Smooth muscle cell of the coronary artery (primary cell): ENCODE measurements at places on chromosomes 3 and 15. TPM values are rescaled to one million over a fixed set of nuclear protein-coding genes. Genes with fewer than 3 reads are reported as not detected.

The WDR49 gene
- 0.08 and 0.12 TPM in 2 replicates for total RNA-seq

The FGF7 gene
- 5.2 and 734 TPM in 2 replicates for total RNA-seq

The SERPINI1 gene
- 0.68 and 1.4 TPM in 2 replicates for total RNA-seq

The IGSF10 gene
- 0.15 and 18.5 TPM in 2 replicates for total RNA-seq

The EXD1 gene
- not detected in 2 replicates for total RNA-seq

The MYZAP gene
- total RNA-seq = 0.35 TPM in 1 of 2 replicates, not detected in the other

The SLC9C1 gene
- 0.70 and 0.75 TPM in 2 replicates for total RNA-seq

The TUSC7 gene
- total RNA-seq = not detected in 2 replicates

The FBN1 gene
- total RNA-seq = 1,221 and 1,470 TPM in 2 replicates

The MAP1A gene
- total RNA-seq = 13.8 and 31.1 TPM in 2 replicates

The FSTL1 gene
- 822 and 852 TPM in 2 replicates for total RNA-seq

The PLAAT1 gene
- not detected in 2 replicates for total RNA-seq

The LIPH gene
- under 0.01 and 0.90 TPM in 2 replicates for total RNA-seq

The GRM2 gene
- under 0.01 and 0.12 TPM in 2 replicates for total RNA-seq

The IP6K1 gene
- total RNA-seq = 31.0 and 69.0 TPM in 2 replicates

The GRIP2 gene
- 0.08 and 0.47 TPM in 2 replicates for total RNA-seq

The VPS33B gene
- 6.3 and 11.7 TPM in 2 replicates for total RNA-seq

The ZKSCAN7 gene
- total RNA-seq = 4.6 and 8.3 TPM in 2 replicates

The SEMA3F gene
- total RNA-seq = 3.7 and 7.4 TPM in 2 replicates

The GRK7 gene
- under 0.01 TPM in 1 of 2 replicates, not detected in the other for total RNA-seq

The CSPG4 gene
- total RNA-seq = 12.5 and 13.8 TPM in 2 replicates

The GOLGA6L4 gene
- 0.83 and 0.94 TPM in 2 replicates for total RNA-seq

The GP5 gene
- 0.83 TPM in 1 of 2 replicates, not detected in the other for total RNA-seq

The ARHGAP31 gene
- 1.9 and 5.1 TPM in 2 replicates for total RNA-seq

The GALNT15 gene
- 0.23 and 17.0 TPM in 2 replicates for total RNA-seq

The WDR82 gene
- total RNA-seq = 53.6 and 73.3 TPM in 2 replicates

The BCL2A1 gene
- 1.3 TPM in 1 of 2 replicates, not detected in the other for total RNA-seq

The DNAH12 gene
- total RNA-seq = under 0.01 TPM in 2 replicates

The SPINK8 gene
- total RNA-seq = not detected in 2 replicates

The CNTN6 gene
- total RNA-seq = under 0.01 TPM in 1 of 2 replicates, not detected in the other

The SATB1 gene
- total RNA-seq = 13.1 and 23.9 TPM in 2 replicates

The UTS2B gene
- 0.23 and 0.38 TPM in 2 replicates for total RNA-seq

The A4GNT gene
- total RNA-seq = not detected in 2 replicates

The SHC4 gene
- 0.47 and 4.1 TPM in 2 replicates for total RNA-seq

The ALDH1A2 gene
- total RNA-seq = 0.68 and 5.5 TPM in 2 replicates

The VPS18 gene
- total RNA-seq = 36.3 and 54.9 TPM in 2 replicates

The CCK gene
- 0.30 and 1.1 TPM in 2 replicates for total RNA-seq

The OR5K3 gene
- total RNA-seq = not detected in 2 replicates

The LNP1 gene
- total RNA-seq = 3.5 and 3.8 TPM in 2 replicates

The LRRC2 gene
- 2.0 and 4.7 TPM in 2 replicates for total RNA-seq

The ITGA11 gene
- 26.3 and 65.5 TPM in 2 replicates for total RNA-seq

The TMEM62 gene
- total RNA-seq = 4.9 and 6.8 TPM in 2 replicates

The UBAP1L gene
- 0.53 and 0.94 TPM in 2 replicates for total RNA-seq

The BCHE gene
- 0.08 and 0.47 TPM in 2 replicates for total RNA-seq

The CPN2 gene
- total RNA-seq = not detected in 2 replicates

The REC114 gene
- total RNA-seq = not detected in 2 replicates

The ARHGEF26 gene
- total RNA-seq = 0.12 and 1.9 TPM in 2 replicates

The MRAS gene
- total RNA-seq = 56.3 and 69.1 TPM in 2 replicates

The KCNMB2 gene
- not detected in 2 replicates for total RNA-seq

The ERC2 gene
- 0.47 TPM in 1 of 2 replicates, not detected in the other for total RNA-seq
